ENCODE measurements at places on chromosomes 6 and 20.

GRCh38 chr6:65922049-65922448, 215.0 kb upstream of the EYS start:
- DNase-seq, result no peak

DNA sequence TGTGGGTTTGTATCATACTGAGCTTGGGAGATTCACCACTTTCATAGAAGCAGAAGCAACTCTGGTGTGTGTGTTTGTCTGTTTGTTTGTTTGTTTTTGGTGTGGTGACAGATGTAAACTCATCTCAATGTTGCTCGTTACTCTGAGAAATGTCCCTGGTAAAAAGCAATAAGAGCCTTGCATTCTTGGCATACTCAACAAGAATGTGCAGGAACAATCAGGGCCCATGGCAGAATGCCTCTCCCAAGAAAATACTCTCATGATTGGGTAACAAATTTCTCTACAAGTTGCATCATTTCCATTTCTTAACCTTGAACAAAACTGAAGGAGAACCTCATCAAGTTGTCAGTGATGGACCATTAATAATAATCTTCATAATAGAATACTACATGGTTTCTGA, 43.0 kb upstream of the PKHD1 start:
- DNase-seq, result no peak

DNA sequence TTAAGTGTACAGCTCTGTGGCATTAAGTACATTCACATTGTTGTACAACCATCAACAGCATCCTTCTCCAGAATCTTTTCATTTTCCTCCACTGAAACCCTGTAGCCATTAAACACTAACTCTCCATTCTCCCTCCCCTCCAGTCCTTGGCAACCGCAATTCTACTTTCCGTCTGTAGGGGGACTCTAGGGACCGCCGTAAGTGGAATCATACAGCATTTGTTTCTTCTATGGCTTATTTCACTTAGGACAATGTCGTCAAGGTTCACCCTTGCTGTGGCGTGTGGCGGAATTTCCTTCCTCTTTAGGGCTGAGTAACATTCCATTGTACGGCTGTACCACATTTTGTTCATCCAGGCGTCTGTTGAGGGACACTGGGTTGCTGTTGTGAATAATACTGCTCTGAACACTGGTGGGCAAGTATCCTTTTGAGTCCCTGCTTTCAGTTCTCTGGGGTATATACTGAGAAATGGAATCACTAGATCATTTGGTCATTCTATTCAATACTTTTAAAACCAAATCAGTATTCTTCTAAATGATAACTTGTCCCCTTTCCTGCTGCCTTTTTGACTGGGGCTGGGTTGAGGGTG, 50.7 kb downstream of the PPP1R3G start:
- peak; percentile 49 for DNase-seq

DNA sequence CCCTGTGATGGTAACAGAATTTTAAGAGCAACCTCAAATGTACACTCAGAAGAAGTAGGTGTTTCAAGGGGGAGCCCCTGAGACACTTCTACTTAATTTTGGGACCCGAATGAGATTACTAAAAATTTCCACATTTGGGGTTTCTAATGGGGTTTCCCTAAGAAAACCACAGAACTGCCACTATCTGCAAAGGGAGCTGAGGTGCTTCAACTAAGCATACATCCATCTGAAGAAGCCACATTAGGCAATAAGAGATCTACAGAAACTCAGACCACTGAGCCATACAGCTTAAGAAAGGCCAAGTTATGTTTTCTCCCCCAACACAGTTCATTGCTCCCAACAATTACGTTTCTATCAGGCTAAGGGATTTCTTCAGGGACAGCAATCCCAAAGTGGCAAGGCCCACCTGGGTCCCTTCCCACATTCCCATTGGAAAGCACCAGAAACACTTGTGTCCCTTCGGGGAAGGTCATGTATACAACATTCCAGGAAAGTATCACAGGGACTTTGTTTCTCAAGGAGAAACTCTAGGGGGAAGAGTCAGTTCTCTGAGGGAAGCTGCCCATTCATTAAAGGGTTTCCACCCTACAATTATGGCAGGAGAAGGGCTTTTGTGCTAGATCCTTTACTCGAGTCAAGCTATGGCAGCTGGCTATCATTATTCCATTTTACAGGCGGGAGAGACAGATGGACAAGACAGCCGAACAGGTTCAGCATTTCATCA, 5.0 kb downstream of the BCL2L1 start:
- peak; percentile 84 for DNase-seq

DNA sequence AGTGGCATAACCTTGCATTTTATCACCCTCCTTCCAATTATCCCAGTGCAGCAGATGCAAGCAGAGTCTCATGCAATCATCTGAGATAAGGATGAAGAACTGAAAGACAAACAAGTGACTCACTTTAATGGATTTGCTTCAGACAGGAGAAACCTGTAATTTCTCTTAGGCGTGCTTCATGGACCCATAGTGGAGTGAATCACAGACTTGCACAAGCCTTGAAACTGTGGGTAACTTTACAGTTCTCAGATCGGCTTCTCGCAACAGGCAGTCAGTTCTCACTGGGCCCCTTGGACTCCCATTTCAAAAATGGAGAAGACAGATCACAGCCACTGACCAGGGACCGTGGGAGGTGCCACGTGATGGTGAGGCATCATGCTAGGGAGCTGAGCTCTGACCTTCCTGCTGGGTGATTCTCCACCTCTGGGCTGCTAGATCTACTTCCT, at the start of gene ADGRF4:
TSS of gene ADGRF4 (plus strand) at position 239 of the 446 bp plus-strand sequence. CDS start 8,666 bp downstream, outside the sequence.
- DNase-seq, result no peak

DNA sequence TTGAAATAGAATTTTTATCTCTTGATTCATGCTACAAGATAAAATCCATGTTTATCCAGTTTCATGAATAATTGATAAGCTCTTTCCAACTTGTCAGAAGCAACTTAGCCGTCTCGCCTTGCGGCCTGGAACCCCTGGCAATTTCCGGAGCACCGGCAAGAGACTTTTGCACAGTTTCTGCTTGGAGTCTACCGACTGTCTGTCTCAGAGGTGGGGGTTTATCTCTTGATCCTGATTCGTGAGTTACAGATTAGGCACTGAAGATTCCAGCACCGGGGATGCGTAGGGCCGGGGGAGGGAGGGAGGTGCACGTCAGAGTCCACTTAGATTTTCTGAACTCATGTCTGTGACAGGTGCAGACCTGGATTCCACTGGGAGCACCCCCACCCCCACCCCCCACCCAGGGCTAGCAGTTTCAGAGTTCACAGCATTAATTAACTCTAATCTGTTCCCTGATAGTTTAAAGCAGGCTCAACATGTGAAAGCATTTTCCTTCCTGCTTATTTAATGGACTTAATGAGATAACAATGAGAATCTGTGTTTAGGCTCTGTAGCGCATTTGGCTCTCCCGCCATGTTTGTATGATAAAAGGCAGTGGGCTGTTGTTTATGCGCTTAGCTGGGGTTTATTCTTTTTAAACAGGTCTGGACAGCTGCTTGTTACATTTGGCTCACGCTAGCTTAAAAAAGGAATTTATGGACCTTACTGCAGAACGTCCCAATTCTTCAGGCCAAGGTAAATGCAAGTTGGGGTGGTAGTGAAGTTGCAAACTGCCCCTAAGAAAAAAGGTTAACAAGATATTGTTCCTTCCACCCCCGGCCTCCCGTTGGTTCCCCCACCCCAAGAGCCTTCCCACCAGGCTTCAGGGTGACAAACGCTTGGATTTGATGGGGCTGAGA, 8.1 kb upstream of the APCDD1L start:
- no peak for DNase-seq

DNA sequence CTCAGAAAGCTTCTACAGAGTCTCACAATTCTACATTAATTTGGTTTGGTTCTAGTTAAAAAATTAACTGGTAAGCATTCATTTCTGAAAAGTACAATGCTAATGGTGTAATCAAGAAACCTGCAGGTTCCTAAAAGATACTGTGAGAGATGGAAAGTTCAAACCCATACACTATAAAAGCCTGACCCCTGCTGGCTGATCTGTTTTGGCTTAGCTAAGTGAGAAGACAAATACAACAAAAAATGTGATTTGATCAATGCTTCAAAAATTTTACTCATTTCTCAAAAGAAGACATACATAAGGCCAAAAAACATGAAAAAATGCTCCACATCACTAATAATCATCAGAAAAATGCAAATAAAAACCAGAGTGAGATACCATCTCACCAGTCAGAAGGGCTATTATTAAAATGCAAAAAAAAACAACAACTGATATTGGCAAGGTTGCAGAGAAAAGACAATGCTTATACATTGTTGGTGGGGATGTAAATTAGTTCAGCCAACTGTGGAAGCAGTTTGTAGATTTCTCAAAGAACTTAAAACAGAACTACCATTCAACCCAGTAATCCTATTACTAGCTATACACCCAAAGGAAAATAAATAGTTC, 102.8 kb downstream of the MOXD1 start:
- peak; percentile 34 for DNase-seq

- DNase-seq, result no peak
Observed at GRCh38 chr6:56796196-56796532, 153.5 kb upstream of the DST start.

DNA sequence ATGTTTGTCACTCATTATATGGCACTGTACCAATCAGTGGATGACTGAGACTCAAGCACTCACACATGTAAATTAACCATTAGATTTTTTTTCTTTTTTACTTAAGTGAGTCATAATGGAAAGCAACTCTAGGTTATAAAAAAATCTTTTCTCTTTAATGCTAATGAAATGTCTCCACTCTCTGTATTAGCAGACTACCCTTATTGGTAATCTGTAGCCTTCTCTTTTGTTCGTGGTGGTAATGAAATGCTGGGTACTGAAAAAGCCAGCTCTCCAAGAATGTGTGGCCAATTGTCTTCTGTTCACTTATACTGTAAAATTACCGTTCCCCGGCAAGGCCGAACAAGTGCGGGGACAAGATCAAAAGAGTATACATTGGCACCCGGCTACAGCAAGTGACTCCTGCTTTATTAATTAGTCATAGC, 69.0 kb downstream of the AFG1L start:
- peak; percentile 4 for DNase-seq

DNA sequence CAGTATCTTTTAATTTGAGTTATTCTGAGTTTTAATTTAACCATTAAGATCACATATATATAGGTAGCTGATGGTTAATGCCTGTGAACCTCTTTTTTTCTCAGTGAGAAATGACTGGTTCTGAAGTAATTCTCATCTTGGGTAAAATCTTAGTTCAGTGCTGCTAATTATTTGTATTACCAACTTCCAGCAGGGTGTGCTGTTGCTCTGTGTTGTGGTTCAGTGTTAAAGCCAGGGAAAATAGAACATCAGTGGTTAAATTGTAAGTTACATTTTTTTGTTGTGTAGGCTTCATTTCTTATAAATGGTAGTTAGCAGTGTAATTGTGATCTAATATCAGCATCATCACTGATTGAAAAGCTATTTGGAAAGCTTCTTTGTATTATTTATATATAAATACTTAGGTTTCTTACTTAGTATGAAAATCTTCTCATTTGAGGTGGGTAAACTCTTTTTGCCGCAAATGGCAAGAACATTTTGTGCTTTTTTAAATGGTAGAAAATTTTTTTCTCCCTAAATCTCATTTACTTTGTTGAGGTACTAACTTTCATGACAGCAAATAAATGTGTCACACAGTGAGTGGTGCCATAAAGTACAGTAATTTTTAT, 43.7 kb downstream of the CDC5L start:
- peak; percentile 53 for DNase-seq

DNA sequence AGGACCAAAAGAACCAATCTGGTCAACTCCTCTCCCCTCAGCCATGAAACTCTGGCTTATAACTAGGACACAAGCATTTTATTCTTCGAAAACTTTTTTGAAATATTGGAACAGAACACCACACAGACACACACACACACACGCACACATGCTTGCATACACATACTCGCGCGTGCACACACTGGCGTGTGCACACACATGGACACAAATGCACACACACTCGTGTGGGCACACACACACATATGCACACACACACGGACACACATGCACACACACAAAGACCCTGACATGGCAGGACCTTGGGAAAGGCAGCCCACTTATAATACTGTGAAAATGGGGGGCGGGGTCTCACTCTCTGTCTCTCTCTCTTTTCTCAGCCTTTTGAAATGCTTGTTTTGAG, 63.9 kb downstream of the TMEM242 start:
- DNase-seq, result no peak

DNA sequence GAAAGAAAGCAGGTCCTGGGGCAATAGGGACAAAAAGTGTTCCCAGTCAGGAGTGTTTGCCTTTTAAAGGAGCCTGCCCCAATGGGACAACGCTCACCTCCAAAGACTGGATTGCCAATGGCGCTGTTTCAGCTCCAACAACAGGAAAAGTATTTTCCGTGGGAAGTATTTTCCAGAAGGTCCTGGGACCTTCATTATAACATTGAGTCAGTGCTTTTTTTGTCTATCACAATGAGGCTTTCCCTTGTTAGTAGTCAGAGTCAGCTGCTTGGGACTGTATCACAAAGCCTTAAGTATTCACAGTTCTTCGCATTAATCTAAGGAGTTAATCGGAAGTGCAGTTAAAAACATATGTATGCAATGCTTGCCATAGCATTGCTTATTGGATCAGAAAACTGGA, 17.3 kb downstream of the TRAF3IP2 start:
- no peak for DNase-seq

GRCh38 chr6:92341201-92341600, 1078.2 kb downstream of the EPHA7 start:
- DNase-seq, result no peak

GRCh38 chr6:130624046-130624445, 203.2 kb upstream of the SMLR1 start:
- DNase-seq, result peak; percentile 84

DNA sequence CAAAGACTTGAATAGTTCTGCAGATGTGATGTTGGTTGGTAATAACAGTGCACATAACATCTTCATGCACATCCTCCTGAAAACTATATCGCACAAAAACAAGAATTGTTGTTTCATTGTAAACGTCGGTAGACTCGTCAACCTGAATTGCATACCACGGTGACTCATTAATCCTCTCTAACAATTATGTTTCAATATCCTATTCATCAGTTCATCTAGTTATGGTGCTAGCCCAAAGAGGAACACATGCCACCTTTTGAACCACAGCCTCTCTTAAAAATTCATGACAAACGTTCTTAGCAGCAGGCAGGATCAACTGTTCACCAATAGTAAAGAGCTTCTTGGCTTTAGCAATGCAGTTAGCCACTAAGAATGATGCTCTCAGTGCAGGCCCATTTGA, 25.0 kb downstream of the CRYBG1 start:
- DNase-seq, result no peak

All from activated CD4-positive, alpha-beta T cell treated with anti-CD3 and anti-CD28 coated beads, Interleukin-10, Interleukin-2, amounts not matched to agents 100 ng/mL and 50 ng/mL, durations not matched to agents 16 hours and 8 hours (primary cell).